ENCODE measurements at places on chromosomes 7 and 10.
A peak's percentile ranks its signal among the peaks of the same experiment; 100 is the strongest.

DNA sequence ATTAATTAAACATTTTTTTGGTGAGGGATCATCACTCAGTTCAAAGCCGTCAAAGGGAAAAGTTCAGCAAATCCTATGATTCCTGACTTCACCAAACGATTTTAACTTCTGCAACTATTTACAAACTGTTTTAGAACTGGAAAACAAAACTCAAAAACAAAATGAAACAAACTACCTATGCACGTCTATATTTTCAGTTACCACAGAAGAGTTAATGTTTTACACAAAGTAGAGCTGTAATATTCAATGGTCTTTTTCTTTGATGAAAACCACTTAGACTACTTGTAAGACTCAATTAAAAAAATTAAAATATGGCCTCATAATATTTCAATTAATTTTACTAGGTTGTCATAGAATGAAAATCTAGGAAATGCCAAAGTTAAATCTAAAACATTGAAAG lies 131.5 kb downstream of the ATE1 start:
- DNase-seq, result no peak
- peaks cover 9% of the 10 kb centered on the region for H3K36me3 ChIP-seq
- H3K4me3 ChIP-seq, result no peak overlapping the region
- H3K27ac ChIP-seq, result no peak overlapping the region
- no peaks in the 10 kb centered on the region for H3K4me1 ChIP-seq

- H3K27ac ChIP-seq, result no peak overlapping the region
- DNase-seq, result no peak
- H3K4me3 ChIP-seq, result no peak overlapping the region
- no peaks in the 10 kb centered on the region for H3K27me3 ChIP-seq
These were observed 1139.6 kb upstream of the LRRTM3 start for GRCh38 chr10:65786279-65786678.

DNA sequence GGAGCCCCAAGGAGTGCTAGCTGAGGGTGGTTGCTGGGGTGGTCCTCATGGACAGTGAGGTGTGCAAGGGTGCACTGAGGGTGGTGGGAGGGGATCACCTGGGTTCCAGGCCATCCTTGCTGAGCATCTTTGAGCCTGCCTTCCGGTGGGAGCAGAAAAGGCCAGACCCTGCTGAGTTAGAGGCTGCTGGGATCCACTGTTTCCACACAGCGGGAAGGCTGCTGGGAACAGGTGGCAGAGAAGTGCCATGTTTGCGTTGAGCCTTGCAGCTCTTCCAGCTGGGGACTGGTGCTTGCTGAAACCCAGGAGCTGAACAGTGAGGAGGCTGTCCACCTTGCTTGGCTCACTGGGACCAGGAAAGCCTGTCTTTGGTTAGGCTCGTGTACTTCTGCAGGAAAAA lies 34.9 kb downstream of the PRF1 start:
- no peaks in the 10 kb centered on the region for H3K27me3 ChIP-seq
- DNase-seq, result no peak
- no peak overlapping the region for H3K27ac ChIP-seq
- H3K36me3 ChIP-seq, result no peaks in the 10 kb centered on the region
- no peak overlapping the region for H3K4me3 ChIP-seq
- peaks cover under 1% of the 10 kb centered on the region for H3K4me1 ChIP-seq

- no peaks in the 10 kb centered on the region for H3K36me3 ChIP-seq
- H3K4me1 ChIP-seq, result no peaks in the 10 kb centered on the region
- no peak for DNase-seq
- no peaks in the 10 kb centered on the region for H3K27me3 ChIP-seq
These were observed 143.5 kb downstream of the ADCY1 start for GRCh38 chr7:45717537-45718235.

DNA sequence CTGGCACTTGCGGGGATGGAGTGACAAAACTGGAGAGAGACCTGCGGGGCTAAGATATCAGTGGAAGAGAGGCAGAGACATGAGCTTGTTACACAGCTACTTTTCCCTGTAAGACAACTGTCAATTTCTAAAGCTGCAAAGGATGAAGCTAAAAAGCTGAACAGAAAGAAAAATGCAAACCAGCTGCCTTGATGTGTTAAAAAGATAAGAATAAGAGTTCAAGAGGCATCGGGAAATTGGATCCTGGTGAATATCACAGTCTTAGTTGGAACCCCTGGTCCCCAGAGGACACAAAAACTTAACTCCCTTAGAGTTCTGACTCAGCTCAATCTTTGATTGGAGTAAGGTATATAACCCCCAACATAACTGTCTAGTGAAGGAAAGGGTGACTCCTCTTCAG lies 38.8 kb downstream of the VPS41 start:
- no peaks in the 10 kb centered on the region for H3K36me3 ChIP-seq
- H3K4me3 ChIP-seq, result no peak overlapping the region
- H3K4me1 ChIP-seq, result no peaks in the 10 kb centered on the region
- H3K27me3 ChIP-seq, result no peaks in the 10 kb centered on the region

DNA sequence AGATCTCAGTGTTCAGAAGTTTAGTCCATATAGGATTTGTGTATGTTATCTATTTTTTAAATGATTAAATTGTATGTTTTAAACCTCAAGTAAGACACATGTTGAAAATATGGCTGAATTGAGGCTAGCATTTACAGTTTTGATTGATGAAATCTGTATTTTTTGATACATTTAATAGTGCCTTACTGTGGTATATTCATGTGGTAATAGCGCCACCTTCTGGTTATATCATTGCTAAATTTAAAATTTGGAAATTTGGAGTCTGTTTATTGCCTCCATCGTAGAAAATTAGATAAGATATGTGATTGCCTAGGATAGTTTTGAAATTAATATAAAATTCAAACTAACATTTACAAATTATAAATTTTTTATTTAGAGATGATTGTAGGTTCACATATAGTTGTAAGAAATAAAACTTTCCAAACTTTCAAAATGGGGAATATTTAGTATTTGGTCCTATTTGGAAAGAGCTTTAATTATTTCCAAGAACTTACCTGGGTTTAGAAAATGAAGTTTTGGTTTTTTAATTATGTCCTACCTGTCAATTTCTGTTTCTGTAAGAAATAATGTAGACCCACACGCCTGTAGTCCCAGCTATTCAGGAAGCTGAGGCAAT lies 19.1 kb upstream of the ARMS2 start:
- peak; percentile 43 for DNase-seq
- H3K4me1 ChIP-seq, result no peaks in the 10 kb centered on the region
- H3K4me3 ChIP-seq, result no peak overlapping the region
- H3K36me3 ChIP-seq, result peaks cover 2% of the 10 kb centered on the region
- H3K27ac ChIP-seq, result no peak overlapping the region

DNA sequence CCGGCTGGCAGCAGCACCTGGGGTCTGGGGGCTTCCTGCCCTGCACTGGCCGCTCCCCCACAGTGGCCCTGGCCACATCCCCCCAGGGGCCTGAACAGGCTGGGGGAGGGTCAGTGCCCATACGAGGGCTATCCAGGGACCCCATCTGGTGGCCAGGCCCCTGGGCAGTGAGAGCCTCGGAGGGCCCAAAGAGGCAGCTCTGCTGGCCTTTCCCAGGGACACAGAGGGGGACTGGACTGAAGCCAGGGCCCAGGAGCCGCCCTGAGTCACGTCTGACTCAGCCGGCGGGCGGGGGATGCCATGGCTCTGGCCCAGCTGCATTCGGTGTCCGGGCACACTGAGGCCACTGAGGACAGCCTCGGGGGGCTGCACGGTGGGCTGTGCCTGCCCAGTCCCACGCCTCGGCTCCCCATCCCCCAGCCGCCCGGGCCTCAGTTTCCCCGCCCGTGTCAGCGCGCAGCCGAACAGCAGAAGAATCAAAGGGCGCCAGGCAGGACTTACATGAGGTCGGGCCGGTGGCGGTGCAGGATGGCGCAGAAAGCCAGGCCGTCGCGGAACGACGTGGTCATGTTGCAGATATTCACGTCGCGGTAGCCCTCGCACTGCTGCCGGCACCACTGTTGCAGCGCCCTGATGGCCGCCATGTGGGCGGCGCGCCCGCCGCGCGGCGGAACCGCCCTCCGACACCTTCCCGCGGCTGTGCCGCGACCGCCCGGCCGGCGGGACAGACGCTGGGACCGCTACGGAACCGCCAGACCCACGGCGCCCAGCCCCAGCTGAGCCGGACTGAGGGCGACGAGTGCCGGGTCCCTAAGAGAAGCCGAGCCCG lies at the start of gene MICALL2:
Gene MICALL2, minus strand, starts transcription at position 788 of the 829 bp plus-strand sequence. Its CDS starts 144 bp downstream, at position 644.
- peaks cover 82% of the 10 kb centered on the region for H3K4me1 ChIP-seq
- H3K4me3 ChIP-seq, result peak within 1 kb of the TSS; percentile 80
- H3K27ac ChIP-seq, result peak within 1 kb of the TSS; percentile 95
- DNase-seq, result peak; percentile 74

DNA sequence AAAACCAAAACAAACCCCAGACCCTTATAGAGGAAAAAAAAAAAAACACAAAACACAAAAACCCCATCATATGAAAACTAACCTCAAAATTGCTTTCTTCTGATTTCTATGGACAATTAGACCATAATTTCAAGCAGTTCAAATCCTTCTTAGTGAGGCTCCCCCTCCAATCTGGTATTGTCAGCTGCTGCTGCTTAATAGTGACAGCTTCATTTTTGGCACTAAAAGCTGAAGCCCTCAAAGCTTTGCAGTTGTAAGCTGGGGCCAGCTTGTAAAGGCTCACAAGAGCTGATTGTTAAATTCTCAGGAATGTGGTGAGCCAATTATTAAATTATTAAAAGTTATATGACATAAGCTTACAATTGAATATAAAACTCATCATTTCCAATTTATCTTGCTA lies 21.9 kb downstream of the ATXN7L1 start:
- H3K4me1 ChIP-seq, result no peaks in the 10 kb centered on the region
- DNase-seq, result no peak

DNA sequence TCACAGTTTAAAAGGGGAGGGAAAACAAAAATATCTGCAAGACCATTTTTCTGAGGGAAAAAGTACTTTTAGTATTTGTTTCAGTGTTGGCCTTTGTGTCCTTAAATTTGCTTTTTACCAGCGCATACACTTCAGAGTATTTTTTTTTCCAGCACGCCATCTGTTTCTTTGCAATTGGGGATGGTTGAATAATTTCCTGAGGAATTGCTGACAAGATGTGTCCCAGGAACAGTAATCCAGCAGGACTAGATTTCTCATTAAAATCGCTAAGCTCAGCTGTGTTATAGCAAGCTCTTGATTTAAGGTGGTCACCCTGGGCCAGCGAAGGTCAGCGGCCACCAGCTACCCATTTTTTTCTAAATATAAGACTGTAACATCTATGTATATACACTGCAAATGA lies 156.9 kb upstream of the RHOBTB1 start:
- no peak overlapping the region for H3K27ac ChIP-seq
- H3K4me3 ChIP-seq, result no peak overlapping the region
- no peak for DNase-seq
- no peaks in the 10 kb centered on the region for H3K4me1 ChIP-seq
- H3K36me3 ChIP-seq, result no peaks in the 10 kb centered on the region

DNA sequence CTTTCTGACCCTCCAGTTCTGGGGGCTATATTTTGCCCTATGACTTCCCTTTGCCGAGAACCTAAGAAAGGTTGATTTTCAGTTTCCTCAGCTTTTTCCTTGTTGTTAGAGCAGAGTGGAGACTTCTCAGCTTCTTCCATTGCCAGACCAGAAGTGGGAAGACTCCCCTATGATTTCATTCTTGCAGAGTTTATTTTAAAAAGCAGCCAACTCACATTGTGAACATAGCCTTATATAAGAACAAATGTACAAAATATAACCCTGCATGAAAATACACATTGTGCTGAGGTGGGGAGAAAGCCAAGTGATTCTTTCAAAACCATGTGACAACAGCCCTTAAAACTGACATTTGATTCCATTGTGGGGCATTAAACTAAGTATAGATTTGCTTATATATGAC lies 33.8 kb upstream of the FZD8 start:
- no peak overlapping the region for H3K27ac ChIP-seq
- no peak for DNase-seq
- no peaks in the 10 kb centered on the region for H3K27me3 ChIP-seq
- no peaks in the 10 kb centered on the region for H3K36me3 ChIP-seq
- no peak overlapping the region for H3K4me3 ChIP-seq
- no peaks in the 10 kb centered on the region for H3K4me1 ChIP-seq

DNA sequence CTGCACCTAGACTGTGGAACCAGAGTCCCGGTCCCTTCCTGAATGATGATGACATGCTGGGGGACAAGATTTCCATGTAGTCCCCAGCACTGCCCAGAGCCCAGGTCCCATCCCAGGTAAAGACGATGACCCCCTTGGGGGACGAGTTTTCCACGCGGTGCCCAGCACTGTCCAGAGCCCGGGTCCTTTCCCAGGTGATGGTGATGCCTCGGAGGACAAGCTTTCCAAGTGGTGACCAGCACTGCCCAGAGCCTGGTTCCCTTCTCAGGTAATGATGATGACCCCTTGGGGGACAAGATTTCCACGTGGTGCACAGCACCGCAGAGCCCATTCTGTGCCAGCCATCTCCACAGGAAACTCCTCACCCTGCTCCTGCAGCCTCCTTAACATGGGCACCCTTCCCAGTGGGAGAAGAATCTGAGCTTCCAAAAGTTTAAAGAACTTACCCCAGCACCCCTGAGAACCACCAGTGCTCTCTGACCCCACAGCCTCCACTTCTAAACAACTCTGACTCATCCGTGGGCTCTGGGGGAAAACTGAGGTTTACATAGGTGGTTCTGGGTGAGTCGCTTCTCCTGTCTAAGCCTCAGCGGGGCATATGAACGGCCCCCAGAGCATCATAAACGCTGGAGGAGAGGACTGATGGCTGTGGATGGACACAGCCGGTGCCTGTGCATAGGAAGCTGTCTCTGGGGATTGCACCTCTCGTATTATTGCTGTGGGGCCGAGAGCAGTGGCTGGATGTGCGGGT lies 233.2 kb downstream of the TCERG1L start:
- H3K4me3 ChIP-seq, result no peak overlapping the region
- H3K4me1 ChIP-seq, result no peaks in the 10 kb centered on the region
- H3K36me3 ChIP-seq, result no peaks in the 10 kb centered on the region
- H3K27me3 ChIP-seq, result no peaks in the 10 kb centered on the region
- no peak overlapping the region for H3K27ac ChIP-seq

GRCh38 chr10:123655751-123656150 lies 10.4 kb upstream of the GPR26 start:
- H3K27ac ChIP-seq, result no peak overlapping the region
- no peak overlapping the region for H3K4me3 ChIP-seq
- H3K4me1 ChIP-seq, result no peaks in the 10 kb centered on the region

- H3K4me3 ChIP-seq, result no peak overlapping the region
- no peaks in the 10 kb centered on the region for H3K4me1 ChIP-seq
- no peak for DNase-seq
- H3K27ac ChIP-seq, result no peak overlapping the region
- no peaks in the 10 kb centered on the region for H3K27me3 ChIP-seq
- H3K36me3 ChIP-seq, result no peaks in the 10 kb centered on the region
These were observed 9.5 kb downstream of the SEMA3D start for GRCh38 chr7:85177316-85177715.

GRCh38 chr10:129863201-129863663 lies 100.8 kb downstream of the EBF3 start:
- H3K36me3 ChIP-seq, result no peaks in the 10 kb centered on the region
- no peak overlapping the region for H3K27ac ChIP-seq
- DNase-seq, result no peak

GRCh38 chr7:79290841-79291497 lies 162.5 kb downstream of the MAGI2 start:
- DNase-seq, result no peak
- H3K4me3 ChIP-seq, result no peak overlapping the region
- no peaks in the 10 kb centered on the region for H3K36me3 ChIP-seq
